ENCODE measurements at places on chromosomes 7 and 10.

GRCh38 chr10:101573885-101574753 is 13.9 kb downstream of the POLL start:
- H3K27me3 ChIP-seq, result peaks cover 8% of the 10 kb centered on the region
- no peak overlapping the region for H3K27ac ChIP-seq
- peaks cover 7% of the 10 kb centered on the region for H3K4me1 ChIP-seq
- H3K36me3 ChIP-seq, result no peaks in the 10 kb centered on the region
- H3K4me3 ChIP-seq, result no peak overlapping the region

- peak overlapping the region; percentile 50 for H3K27ac ChIP-seq
- H3K4me1 ChIP-seq, result peaks cover 13% of the 10 kb centered on the region
- H3K27me3 ChIP-seq, result no peaks in the 10 kb centered on the region
- no peaks in the 10 kb centered on the region for H3K36me3 ChIP-seq
- H3K4me3 ChIP-seq, result no peak overlapping the region
Measured at GRCh38 chr7:36303202-36304098, 86.2 kb upstream of the ANLN start.

GRCh38 chr10:58016614-58017013 is 251.1 kb downstream of the IPMK start:
- no peak for DNase-seq
- H3K4me1 ChIP-seq, result no peaks in the 10 kb centered on the region
- no peak overlapping the region for H3K4me3 ChIP-seq
- no peaks in the 10 kb centered on the region for H3K36me3 ChIP-seq
- no peaks in the 10 kb centered on the region for H3K27me3 ChIP-seq

DNA sequence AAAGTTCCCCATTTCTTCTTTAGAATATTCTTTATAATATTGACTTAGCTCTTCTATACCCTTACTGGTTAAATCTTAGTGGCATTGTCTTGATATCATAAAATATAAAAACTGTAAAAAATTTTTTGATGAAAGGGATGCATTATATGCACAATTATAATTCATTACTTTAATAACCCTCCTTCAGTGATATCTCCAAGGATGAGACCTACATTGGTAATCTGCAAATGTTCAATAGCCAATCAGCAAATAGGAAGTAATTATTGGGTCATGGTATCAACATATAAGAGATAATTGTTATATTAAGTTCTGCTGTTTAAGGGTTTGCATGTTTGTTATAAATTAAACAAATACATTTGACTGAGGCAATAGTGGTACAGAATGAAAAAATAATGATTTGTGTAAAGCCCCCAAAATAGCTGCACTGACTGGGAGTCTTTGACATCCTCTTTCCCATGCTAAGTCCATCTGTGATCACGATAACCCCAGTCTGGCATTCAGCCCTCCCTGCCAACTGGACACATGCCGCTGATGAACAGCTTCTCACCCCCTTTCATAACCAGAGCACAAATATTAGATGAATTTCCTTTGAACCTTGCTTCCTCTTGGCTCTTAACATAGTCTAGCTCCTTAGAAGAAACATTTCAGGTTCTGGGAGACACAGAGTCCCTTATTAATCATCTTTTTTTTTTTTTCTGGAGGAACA is 169.5 kb downstream of the CPED1 start:
- H3K4me3 ChIP-seq, result no peak overlapping the region
- H3K36me3 ChIP-seq, result no peaks in the 10 kb centered on the region
- H3K27ac ChIP-seq, result no peak overlapping the region
- no peaks in the 10 kb centered on the region for H3K27me3 ChIP-seq
- no peaks in the 10 kb centered on the region for H3K4me1 ChIP-seq

GRCh38 chr10:11601670-11602069 is 9.8 kb downstream of the USP6NL start:
- H3K4me1 ChIP-seq, result no peaks in the 10 kb centered on the region
- DNase-seq, result no peak
- H3K36me3 ChIP-seq, result no peaks in the 10 kb centered on the region
- H3K4me3 ChIP-seq, result no peak overlapping the region

All from breast epithelium (tissue), 4 donors.